ENCODE measurements at places on chromosomes 5 and 9.

DNA sequence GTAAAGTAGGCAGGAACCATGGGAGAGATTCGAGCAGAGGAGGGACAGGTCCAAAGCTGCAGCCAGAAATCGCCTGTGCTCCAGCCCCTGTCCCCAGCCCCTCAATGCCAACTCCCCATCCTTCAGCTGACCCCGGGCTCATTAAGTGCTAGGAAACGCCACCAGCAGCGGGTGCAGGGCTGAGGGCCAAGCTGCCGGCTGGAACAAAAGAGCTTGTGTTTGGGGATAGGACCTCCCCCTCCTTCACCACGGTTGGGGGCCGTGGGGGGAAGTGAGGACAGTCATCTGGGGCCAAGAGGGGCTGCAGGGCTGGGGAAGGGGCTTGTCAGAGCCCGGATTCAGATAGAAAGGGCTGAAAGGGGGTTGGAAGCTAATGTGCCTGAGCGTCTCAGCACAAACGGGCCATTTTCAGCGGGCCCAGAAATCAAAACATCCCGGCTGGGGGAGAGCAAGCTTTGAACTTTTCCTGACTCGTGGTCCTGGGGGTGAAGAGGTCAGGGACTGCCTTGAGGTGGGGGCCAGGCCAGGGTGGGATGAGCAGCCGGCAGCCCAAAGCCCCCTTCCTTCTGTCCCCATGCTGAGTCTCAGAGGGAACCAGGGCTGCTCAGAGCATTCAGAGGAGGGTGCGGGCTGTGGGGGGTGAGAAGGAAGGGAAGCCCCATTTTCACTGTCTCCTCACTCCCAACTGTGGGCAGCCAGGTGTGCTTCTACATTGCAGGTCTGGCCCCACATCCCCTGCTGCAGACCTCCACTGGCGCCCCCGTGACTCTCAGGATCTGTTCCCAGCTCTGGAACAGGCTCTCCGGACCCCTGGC is 69.4 kb upstream of the DAB2IP start:
- no peak for DNase-seq

- no peak for DNase-seq
Measured at GRCh38 chr9:86217076-86217755, 42.2 kb downstream of the C9orf153 start.

DNA sequence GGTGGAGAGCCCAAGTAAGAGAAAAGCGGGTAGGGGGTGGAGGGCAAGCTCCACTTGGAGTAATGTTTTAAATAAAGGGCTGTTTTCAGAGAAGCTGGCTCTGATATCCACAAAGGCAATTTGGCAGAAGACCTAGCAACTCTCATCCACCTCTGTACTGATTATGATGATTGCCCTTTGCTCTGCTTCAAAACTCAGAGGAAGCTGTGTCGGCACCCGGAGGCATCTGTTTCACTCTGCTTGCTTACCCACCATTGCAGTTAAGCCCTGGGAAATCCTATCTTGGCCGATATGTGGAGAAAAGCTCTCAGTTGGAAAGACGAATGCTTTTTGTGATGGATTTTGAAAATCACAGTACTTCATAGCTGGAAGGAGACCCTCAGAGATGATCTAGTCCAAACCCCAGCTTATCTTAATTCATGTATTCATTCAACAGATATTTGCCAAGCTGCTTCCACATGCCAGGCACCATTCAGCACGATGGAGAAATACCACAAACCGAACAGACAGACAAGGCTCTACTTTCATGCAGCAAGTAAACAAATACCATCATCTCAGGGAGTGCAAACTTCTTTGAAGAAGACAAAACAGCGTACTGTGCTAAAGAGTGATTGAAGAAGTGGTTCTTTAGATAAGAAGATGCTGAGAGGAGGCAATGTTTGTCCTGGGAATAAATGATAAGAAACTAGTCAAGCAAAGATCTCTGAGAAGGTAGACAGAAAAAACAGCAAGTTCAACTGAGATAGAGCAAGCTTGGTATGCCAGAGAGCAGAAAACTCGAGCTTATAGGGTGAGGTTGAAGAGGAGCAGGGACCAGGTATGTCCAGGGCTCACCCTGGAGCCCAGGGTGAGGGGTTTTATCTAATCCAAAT is 140.4 kb upstream of the SPDL1 start:
- no peak for DNase-seq

- DNase-seq: no peak
Measured at GRCh38 chr5:59039296-59040023, 456.6 kb downstream of the RAB3C start.

- no peak for DNase-seq
Measured at GRCh38 chr5:157024208-157024959, 34.5 kb downstream of the HAVCR1 start.

GRCh38 chr9:135242406-135242805 is 154.9 kb downstream of the OLFM1 start:
- DNase-seq: no peak

Data from NCI-H187 (cell line).